ENCODE measurements at places on chromosomes 4 and X.

GRCh38 chr4:121784401-121784800 is 16.7 kb upstream of the EXOSC9 start:
- no peak for DNase-seq

DNA sequence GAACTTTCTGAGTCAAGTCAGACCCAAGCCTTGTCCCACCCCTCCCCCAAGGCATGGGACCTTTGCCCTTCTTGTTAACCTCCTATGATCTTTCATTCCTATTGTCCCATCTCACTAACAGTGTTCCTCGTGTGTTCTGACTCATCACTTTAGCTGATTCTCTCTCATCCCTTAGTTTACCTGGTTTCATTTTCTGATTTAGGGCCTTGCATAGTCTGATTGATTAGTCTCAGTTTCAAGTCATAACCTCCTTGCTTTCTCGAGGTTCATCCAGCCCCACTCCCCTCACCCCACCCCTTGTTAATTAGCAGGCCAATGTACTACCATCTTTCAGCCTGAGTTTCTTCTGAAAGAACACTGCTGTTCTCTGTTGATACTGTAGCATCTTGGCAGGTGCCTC is 517.4 kb downstream of the RPA4 start:
- DNase-seq, result no peak

- DNase-seq, result no peak
Measured at GRCh38 chr4:104989371-104989770, 157.3 kb upstream of the TET2 start.

DNA sequence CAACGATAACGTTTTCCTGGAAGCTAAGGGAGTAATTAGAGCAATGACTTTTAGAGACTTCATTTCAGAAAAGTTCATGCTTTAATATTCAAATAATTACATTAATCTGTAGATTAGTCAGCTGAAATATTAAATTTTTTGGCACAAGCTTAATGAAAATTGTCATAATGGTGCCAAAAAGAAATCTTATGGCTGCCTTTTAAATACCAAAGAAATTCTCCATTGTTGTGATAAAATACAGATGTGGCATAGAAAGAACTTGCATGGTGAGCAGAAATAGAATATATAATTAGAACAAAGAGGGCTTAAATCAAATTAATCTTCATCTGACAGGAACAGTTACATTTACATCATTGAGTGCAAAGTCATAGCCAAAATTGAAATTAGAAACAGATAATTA is 263.5 kb downstream of the AFF2 start:
- no peak for DNase-seq

DNA sequence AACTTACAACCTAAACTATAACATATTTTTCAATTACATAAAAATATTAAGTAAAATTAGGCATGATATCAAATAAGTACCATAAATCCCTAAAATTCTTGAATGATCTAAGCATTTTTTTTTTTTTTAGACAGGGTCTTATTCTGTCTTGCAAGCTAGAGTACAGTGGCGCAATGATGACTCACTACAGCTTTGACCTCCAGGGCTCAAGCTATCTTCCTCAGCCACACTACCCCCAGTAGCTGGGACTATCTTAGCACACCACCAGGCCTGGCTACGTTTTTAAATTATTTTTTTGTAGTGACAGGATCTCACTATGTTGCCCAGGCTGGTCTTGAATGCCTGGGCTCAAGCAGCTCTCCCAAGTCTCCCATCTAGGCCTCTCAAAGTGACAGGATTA is 1042.3 kb downstream of the FSTL5 start:
- no peak for DNase-seq

GRCh38 chrX:111100191-111100590 is 4.2 kb downstream of the PAK3 start:
- no peak for DNase-seq

DNA sequence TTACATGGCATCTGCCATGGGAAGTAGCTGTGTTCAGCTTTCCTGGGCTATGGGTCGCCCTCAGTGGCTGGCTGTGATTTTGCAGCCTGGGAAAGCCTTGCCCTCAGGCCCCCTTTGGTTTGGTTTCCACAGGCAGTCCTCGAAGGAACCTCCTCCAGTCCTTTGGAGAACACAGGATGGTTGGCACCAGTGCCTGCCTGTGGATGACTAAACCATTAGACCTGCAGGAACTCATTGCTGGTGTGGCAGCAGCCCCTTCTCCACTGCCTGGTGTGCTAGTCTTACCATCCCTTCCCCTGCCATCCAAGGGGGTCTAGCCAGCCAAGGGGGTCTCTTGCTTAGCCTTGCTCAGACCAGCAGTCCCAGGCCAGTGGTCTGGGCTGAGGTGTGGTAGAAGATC is 71.4 kb upstream of the PJA1 start:
- DNase-seq, result no peak

DNA sequence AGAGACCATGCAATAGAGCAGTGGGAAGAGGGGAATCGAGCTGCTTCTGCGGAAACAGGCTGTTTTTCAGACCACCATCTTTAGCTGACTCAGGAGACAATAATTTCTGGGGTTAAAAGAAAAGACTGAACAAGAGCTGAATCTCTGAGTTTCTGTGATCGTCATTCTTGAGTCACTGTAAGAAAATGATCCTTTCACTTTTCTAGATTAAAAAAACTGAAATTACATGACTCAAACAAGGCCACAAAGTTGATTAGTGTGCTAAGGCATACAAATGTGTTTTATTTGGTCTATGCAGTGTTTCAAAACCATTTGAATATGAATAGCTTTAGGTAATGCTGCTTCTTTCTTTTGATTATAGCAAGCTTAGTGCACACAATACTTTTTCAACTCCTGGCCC is 194.4 kb upstream of the RPL34 start:
- DNase-seq, result no peak

DNA sequence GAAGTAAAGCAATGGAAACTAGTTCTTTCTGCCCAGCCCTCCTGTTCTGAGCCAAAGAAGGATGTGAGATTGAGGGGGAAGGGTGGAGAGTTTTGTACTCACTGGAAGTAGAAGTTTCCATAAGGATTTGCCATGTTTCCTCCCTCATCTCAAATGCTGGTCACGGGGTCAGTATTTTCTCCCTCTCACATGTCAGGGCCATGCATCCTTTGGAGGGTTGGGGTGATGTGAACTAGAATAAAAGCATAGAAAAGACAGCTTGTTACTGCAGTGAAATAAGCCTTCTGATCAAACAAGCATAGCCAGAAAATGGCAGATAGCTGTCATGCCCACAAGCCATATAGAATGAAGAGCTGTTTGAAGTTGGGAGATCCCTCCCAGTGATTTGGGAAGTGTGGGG is 79.7 kb downstream of the KIT start:
- no peak for DNase-seq

DNA sequence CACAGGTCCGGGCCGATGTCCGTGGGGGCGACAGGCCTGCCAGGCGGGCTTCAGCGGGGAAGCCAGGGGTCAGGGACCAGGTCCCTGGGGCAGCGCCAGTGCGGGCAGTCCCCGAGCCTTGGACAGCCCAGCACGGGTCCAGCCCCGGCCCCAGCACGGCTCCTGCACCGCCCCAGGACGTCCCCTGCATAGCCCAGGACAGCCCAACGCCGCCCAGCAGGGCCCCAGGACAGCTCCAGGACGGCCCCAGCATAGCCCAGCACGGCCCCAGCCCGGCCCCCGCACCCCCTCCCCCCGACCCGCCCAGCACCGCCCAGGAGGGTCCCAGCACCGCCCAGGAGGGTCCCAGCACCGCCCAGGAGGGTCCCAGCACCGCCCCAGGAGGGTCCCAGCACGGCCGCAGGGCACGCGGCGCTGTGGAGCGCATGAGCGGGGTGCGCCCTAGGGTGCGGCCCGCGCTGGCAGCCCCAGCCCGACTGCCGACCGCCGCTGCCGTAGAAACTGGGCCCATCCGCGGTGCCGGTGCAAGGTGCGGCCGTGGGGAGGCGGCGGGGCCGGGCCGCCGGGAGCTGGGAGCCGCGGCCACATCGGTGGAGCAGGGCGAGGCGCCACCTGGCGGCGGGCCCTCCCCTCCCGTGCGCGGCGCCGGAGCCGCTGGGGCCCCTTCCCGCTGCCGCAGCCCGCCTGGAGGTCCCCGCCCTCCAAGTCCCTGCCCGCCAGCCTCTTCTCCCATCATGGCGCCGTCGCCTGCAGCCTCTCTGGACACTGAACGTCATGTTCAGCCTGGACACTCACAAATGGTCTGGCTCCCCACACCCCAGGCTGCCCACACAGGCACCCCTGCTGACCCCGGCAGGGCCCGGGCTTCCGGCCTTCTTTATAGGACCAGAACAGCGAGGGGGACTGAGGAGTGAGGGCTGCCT is 106.8 kb upstream of the NKX1-1 start:
- DNase-seq, result peak; percentile 21

GRCh38 chrX:110758781-110759422 is 36.7 kb downstream of the CHRDL1 start:
- no peak for DNase-seq

GRCh38 chrX:39336671-39337311 is 535.5 kb downstream of the MID1IP1 start:
- DNase-seq, result no peak

DNA sequence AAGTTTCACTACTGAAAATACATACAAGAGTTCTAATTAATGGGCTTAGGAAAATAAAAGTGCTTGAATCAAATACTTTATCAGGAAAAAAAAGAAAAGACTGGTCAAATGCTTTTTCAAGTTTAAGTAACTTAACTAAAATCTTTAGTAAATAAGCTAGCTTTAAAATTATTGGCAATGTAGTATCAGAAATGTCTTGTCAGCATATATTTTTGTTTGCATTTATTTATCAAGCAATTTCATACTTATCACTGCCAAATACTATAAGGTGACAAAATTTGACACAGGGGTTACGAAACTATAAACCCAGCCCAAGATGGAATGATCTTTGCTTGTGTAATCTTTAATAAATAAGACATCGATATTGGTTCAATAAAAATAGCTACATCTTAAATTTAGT is 31.8 kb upstream of the MAGEA4 start:
- DNase-seq, result no peak

DNA sequence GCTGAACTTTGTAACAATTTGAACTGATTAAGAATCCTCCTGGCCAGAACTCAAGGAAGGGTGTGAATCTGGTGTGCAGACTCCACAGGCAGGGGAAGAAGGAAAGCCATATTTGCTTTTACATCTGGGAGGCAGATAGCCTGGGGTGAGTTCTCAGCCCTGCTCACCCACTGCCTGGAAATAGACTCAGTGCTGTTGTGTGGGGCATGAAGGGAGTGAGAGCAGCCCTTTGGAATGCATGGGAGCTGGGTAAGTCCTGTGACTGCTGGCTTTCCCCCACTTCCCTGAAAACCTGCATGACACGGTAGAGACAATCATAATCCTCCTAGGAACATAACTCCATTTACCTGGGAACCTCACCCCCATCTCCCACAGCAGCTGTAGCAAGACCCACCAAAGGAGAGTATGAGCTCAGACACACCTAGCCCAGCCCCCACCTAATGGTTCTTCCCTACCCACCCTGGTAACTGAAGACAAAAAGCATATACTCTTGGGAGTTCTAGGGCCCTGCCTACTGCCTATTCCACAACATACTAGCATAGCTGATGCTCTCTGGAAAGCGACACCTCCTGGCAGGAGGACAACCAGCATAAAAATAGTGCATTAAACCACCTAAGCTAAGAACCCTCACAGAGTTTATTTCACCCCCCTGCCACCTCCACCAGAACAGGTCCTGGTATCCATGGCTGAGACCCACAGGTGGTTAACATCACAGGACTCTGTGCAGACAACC is 59.3 kb upstream of the UBQLN2 start:
- DNase-seq, result no peak

DNA sequence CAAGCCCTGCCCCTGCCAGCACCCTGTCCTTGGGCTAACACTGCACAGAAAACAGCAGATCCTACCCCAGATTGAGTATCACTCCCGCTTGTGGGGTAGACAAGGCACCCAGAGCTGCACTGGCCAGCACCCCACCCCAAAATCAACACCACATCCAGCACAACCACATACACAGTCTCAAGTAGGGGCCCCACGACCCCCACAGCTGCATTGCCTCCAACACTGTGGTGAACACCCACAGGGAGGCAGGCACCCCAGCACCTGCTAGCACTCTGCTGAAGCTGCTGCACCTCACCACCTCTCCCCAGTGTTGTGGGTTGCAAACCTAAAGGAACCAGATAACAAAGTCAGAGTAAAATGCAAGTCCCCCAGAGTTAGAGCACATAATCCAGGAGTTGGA is 589.9 kb downstream of the PCDH19 start:
- DNase-seq, result no peak

DNA sequence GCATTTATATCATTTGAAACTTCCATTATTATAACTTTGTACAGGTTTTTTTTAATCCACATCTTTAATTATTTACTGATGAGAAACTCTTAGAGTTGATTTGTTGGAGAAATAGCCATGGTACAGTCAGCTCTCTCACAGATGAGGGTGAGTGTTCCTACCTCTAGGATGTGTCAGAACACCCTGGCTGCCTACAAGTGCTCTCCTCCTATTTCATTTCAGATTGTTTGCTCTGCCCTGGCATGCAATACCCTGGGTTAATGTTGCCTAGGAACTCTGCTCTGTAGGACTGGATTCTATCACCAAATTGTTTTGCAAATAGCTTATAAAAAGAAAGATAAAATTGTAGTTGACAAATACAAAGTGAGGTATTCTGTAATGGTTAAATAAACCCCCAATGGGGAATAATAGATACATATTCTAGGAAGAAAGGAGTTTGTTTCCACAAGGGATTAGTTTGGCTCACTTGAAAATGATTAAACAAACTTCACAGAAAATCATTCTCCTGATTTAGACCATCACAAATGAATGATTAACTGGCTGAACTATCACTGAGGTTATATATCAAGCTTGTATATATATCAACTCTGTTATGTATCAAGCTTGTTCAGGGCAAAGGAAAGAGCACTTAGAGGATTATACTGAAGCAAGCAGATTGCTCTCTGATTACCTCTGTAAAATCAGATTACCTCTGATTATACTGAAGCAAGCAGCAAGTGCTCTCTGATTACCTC is 150.0 kb downstream of the PDE5A start:
- no peak for DNase-seq

DNA sequence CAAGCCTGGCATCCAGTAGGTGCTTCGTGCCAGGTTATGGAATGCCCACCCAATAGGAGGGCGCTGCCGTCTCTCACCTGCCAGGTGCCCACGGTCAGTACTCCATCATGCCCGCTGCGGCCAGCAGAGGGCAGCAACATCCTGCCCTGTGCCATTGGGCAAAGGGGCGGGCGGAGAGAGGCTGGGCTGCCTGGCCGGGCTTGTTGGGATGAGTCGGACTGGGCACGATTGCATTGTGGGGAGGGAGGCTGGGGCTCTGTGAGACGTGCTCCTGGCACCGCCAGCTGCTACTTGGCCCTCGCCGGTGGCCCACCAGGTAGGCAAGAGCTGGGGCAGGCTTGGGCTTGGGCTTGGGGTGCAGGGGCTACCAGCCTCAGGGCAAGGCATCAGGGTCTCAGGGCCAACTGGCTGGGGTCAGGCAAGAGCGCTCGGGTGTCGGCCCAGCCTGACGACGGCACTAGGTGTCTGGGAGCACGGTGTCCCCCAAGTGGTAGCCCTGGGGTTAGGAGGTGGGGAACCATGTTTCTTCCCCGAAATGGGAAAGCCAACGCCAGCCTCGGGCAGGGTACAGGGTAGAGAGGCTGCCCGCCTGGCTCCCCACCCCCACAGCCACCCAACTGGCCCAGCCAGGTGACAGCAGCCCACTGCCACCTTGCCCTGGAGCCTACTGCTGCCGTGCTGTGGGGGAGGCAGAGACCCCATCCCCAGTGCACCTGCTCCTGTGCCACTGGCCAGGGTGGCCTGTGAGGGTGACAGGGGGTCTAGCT is at the start of gene PLXNB3:
Gene PLXNB3 (plus strand): TSS at position 261 of the 767 bp plus-strand sequence. CDS start 1,287 bp downstream, outside the sequence.
- peak; percentile 42 for DNase-seq

GRCh38 chrX:142250502-142250901 is 45.4 kb upstream of the MAGEC2 start:
- no peak for DNase-seq

Data from stimulated activated CD8-positive, alpha-beta memory T cell treated with anti-CD3 and anti-CD28 coated beads, Interleukin-7, amount 100 ng/mL, for 24 hours (primary cell).